Fibroblast of gingiva (primary cell): ENCODE measurements at places on chromosomes 6 and 20.

- no peak for DNase-seq
Measured at GRCh38 chr6:22631091-22631490, 61.7 kb downstream of the HDGFL1 start.

- DNase-seq = peak; percentile 62
Measured at GRCh38 chr20:62929051-62929538, 2.8 kb upstream of the DIDO1 start.

DNA sequence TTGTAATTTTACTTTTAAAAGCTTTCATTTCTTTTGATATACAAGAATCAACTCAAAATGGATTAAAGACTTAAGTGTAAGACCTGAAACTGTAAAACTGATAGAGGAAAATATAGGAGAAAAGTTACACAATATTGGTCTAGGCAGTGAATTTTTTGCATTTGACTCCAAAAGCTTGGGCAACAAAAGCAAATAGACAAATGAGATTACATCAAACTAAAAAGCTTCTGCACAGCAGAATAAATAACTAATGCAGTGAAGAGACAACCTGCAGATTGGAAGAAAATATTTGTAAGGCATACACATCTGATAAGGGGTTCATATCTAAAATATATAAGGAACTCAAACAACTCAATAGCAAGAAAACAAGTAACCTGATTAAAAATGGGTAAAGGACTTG lies 3.0 kb downstream of the GABRR1 start:
- no peak for DNase-seq

GRCh38 chr6:12963567-12963966 lies 247.0 kb downstream of the PHACTR1 start:
- no peak for DNase-seq

- DNase-seq = no peak
Measured at GRCh38 chr6:44524476-44525227, 137.1 kb downstream of the CDC5L start.

- DNase-seq = no peak
Measured at GRCh38 chr20:39066471-39067242, 104.5 kb downstream of the DHX35 start.

GRCh38 chr6:24861934-24862333 lies 63.2 kb upstream of the ARMH2 start:
- no peak for DNase-seq

DNA sequence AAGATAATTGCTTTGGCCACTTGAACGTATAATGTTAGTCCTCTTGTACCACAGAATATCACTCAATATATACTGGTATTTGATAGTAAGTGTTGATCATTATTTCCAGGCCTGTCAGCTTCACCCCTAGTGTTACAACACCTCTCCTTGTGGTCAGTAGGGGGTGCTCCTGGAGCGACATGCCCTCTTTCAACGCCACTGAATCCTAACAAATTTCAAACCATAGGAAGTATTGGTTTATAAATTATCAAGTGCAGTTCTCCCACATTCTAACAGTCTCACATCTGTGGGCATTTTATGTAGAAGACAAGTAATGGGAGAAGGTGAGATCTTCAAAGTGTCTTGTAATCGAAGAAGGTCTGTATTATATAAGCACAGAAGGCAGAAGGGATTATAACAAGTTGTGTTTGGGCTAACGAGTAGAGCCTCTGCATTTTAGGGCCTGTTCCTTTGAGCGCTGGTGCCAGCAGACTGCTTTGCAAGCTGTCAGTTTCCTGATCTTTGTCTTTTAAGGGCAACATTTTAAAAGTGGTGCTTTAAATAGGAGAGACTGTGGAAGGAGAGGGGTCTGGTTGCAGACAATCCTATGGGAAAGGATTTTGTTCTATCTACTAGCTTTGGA lies 57.1 kb upstream of the CEP162 start:
- peak; percentile 6 for DNase-seq

GRCh38 chr20:58555078-58555765 lies 40.0 kb upstream of the APCDD1L start:
- DNase-seq = peak; percentile 57

DNA sequence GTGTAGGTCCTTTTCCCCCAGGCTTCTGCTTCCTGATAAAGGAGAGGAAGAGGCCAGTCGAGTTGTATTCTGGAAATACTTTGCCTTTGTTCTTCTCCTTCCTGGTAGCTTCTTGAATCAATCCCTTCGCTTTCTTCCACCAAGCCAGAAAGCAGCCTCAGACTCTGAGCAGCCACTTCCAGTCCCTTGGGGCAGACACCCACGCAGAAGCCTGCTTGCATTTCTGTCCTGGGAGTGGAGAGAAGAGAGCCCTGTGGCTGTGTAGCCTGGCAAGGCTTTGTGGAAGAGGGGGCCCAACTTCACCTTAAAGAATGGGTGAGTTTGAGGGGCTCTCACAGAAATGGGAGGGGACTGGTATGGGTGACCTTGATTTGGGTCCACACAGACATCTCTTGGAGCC lies 211.0 kb upstream of the SSTR4 start:
- no peak for DNase-seq

DNA sequence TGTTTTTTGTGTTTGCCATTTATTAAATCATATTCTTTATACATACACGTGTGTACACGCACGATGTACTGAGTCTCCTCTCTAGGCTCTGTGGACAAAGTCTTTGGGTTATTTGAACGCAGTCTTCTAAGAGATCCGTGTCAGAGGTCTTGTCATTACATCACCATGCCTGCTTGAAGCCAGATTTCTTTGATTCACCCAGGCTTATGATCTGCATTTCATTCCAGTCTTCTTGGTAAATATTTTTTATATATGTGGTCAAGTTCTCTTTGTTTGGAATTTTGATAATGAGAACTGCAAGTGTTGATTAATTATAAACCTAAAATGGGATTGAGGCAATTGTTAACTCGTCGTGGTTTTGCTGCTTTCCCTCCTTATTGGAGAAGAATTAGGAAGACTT lies 34.6 kb downstream of the KCNS1 start:
- DNase-seq = peak; percentile 25

- DNase-seq = no peak
Measured at GRCh38 chr20:62856931-62857619, 4.5 kb downstream of the TCFL5 start.

GRCh38 chr6:25042984-25043725 lies 107.4 kb upstream of the RIPOR2 start:
- DNase-seq = no peak

GRCh38 chr6:109093732-109094415 lies 772 bp downstream of the SESN1 start:
- no peak for DNase-seq

GRCh38 chr6:112701201-112701600 lies 354.1 kb downstream of the RFPL4B start:
- peak; percentile 16 for DNase-seq

DNA sequence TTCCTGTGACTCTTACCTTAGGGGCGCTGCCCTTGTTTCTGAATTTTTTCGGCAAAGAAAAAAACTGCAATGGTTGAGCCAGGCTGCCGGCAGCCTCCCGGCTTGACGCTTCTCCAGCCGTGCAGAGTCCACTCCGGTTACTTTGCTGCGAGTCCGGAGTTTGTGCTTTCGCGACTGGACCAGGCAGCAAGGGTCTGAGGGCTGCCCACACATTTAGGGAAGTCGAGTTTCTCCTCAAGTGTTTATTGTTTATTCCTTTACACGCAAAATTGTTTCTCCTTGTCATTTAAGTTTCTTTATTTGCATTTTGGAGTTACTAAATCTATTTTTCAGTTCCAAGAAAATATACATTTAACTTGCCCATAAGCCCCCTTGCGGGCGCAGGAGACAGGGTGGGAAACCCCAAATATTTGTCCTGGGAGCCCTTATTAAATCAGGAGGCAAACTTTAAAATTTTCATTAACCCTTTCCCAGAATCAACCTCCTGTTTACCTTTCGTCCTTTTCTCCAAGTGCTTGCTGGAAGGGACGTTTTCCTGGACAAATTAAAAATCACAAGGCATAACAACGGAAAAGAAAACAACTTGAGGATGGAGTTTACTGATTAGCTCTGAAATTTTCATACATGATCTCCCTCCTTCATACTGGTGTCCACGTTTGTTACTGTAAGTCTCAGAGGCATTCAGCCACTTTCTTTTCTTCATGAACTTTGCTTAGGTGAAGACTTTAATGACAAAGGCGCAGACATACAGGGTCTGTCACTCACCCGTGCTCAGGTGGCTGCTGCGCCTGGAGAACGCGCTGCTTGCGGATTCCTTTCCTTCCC lies 1.7 kb upstream of the PDE10A start:
- no peak for DNase-seq

DNA sequence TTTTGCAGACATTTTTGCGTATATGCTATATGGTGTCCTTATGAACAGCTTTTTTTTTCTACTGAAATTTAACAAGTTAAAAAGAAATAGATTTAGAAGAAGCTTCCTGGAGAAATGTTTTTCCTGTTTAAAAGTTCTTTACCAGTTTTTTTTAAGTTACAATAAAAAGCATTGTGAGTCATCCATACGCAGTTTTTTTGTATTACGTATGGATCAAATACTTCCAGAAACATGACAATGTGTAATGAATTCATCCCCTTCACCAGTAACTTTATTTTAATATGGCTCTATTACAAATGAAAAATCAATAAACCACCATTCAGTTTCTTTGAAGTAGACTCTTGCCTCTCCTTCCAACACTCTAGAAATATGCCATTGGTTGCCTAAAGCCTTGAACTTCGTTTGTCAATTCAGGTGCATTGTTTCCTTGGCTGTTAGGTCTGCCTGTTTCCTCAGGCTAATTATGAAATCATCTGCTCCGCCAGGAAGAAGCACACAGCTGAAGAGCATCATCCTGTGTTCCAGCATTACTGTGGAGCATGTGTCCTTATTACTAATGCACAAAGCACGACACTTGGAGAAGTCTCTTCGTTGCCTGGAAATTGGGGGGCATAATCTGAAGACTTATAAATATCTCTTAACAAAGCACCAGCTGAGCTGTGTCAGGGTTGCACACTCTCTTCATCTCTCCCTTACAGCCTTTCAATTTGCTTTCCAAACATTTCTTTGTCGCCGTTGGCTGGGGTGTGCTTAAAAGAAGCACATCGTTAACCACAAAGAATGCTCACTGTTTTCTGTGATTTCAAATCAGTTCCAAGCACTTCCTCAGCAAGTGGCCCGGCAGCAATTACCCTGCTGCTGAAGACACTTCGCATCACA lies 9.6 kb downstream of the MOXD1 start:
- DNase-seq = peak; percentile 89

GRCh38 chr6:158543606-158544185 lies 16.2 kb upstream of the TMEM181 start:
- DNase-seq = no peak

- no peak for DNase-seq
Measured at GRCh38 chr6:38968702-38969149, 79.9 kb upstream of the GLP1R start.

DNA sequence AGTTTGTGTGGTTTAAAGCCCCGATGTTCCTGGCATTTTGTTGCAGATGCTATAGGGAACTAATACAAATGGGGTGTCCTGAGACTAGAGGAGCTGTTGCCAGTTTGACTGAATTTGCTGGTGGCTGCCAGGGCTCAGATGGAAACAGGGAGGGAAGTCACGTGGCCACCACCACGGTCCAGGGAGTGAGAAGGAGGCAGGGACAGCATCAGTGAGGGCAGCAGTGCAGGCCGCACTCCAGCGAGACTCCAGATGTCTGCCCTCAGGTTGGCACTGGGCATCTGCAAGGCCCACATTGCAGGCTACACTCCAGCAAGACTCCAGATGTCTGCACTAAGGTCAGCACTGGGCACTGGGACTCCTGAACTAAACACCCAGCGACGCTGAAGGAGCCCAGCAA lies 86.2 kb downstream of the RAMACL start:
- DNase-seq = no peak

- no peak for DNase-seq
Measured at GRCh38 chr20:60680554-60680953, 571.5 kb upstream of the CDH4 start.

DNA sequence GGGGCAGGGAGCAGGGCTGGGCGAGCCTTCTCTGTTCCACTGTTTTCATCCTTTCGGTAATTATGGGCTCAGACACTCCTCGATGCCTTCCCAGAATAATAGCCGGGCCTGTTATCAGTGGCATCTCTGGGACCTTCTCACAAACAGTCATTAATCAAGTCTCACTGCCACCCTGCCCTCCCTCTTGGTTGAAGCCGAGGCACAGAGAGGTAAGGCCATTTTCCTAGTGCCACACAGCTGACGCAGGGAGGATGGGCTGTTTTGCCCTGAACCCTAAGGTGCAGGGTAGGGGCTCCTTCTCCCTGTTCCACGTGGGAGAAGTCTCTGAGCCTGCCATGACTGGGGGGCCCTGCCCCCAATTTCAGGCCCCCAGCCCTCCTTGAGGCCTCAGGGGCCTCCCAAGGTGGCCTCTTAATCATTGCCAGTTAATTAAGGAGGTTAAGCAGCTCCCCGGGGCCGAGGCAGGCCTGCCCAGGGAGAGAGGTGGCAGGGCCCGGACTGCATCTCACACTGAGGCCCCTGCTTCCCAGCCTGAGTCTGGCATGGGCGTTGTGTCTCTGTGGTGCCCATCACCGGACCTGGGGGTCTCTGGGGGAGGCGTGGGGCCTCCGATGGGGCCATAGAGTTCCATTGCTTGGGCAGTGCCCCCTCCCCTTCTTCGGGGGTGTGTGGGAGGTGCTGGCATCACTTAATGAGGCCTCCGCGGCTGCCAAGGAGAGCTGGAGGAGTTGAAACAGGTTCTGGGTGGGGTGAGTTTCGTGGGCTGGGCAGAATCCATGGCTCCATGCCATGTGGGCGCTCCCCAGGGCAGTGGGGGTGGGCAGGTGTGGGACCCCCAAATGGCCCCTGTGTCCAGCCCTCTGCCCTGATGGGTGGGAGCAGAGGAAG lies 42.9 kb downstream of the CEBPB start:
- no peak for DNase-seq

- no peak for DNase-seq
Measured at GRCh38 chr20:31573555-31574321, 31.4 kb upstream of the ID1 start.

- DNase-seq = peak; percentile 55
Measured at GRCh38 chr6:11734861-11735613, 43.6 kb downstream of the ADTRP start.

DNA sequence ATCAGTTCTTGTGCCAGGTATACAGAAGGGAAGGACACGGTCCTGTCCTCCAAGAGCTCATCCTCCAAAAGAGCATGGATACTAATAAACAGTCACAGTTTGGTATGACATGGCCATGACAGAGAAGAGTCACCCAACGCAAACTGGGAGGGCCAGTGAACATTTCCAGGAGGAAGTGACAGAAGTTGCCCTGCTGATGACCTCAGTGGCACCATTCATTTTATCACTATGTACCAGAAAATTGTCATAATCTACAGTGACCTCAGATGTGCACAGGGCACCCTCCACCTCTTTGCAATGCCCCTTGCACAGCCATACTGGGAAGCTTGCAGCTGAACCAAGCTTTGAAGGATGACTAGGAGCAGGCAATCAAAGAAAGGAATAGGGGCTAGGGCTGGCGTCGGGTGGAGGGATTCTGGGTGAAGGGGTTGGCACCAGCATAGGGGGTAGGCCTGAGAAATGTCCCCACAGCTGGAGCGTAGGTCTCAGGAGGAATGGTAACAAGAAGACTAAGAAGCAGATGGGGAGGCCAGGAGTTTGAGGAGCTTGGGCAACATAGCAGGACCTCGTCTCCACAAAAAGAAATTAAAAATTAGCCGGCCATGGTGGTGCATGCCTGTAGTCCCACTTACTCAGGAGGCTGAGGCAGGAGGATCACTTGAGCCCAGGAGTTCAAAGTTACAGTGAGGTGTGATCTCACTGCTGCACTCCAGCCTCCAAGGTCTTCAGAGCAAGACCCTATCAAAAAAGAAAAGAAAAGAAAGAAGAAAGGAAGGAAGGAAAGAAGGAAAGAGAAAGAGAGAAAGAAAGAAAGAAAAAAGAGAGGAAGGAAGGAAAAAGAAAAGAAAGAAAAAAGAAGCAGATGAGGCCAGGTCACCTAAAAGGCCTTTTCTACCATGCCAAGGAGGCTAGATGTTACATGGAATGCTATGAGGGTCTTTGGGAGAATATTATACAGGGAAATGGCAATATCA lies 65.3 kb upstream of the SNX9 start:
- DNase-seq = no peak
